ENCODE measurements at places on chromosomes 3 and 15. TPM values are rescaled to one million over a fixed set of nuclear protein-coding genes. Genes with fewer than 3 reads are reported as not detected.

- no peak for DNase-seq
These were observed 889.8 kb upstream of the NR2F2 start for GRCh38 chr15:95440712-95441111.

DNA sequence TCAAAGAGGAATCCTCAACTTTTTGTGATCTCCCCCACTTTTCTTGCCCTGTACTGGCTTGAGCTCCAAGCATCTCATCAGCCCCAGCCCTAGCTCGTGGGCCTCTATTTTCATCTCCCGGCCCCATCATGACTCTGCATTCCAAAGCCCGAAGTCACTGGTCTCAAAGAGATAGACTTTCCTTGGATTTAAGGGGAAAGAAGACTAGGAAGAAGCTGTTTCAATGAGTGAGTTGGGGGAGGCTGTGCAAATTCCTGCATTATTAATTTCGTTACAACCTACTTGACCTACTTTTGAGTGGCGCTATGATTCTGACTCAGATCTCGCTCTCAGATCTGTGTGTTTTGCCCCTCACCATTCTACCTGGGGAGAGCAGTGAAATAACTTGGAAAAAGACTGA, 266.6 kb upstream of the TBL1XR1 start:
- no peak for DNase-seq

DNA sequence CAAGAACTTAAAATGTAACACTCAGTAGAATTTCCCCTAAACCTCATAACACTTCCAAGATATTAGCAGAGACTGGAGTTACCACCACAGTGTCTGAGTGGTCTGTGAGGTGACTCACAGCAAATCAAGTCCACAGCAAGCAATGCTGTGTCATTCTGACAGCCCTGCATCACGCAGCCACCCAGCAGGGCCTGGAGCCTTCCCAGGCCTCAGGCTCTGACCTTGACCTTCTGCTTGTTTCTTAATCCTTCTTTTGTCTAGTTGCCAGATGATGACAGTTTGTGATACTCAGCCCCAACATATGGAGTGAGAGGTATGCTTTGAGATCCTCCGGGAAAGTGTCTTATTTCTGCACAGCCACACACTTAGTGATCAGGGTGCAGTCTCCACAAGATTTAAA, 82.5 kb downstream of the TOP2B start:
- DNase-seq, result peak; percentile 58

- no peak for DNase-seq
These were observed 34.6 kb upstream of the PLOD2 start for GRCh38 chr3:146195605-146196004.

DNA sequence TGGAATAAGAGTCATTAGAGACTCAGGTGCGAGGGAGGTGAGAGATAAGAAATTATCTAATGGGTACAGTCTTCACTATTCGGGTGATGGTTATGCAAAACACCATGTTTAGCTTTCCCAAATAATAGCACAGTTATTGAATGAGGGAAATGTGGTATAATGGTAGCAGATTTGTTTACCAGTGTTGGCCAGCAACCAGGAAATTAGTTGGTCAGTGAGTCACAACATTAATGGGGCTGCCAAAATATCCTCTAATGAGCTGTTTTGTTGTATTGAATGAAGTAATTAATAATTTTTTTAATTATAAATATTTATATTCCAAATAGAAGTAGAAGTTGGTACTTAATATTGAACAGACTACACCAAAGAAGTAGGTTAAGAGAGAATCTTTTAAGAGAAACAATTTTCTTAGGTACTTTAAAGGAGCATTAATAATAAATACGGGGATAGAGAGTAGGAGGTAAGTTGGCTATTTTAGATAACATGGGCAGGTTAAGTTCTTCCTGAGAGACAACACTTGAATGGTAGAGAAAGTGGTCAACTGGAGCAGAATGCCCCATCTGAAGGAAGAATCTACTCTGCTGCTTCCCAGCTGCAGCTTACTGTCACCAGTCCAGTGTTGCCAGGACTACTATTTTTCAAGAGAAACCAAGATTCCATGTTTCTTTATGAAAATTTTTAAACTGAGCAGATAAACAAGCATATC, 218.8 kb downstream of the UBE2E2 start:
- DNase-seq, result no peak

GRCh38 chr3:196726788-196727675, 12.6 kb upstream of the PAK2 start:
- DNase-seq, result peak; percentile 38

DNA sequence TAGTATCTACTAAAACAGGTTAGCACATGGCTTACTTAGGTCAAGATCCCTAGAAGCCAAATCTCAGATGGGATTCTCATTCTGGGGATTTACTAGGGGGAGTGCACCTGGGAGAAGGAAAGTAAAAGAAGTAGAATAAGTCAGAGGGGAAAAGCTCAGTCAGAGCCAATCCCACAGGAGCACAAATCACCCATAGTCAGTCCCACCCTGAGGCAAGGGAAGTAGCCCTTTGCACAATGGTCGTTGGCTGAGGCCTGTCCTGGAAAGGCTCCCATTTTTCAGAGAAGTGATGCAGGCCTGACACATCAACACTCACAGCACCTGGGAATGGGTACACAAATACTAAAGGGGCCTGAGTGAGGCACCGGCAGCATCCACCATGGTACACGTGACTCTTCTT, 39.8 kb downstream of the SST start:
- DNase-seq, result no peak

The IL12A gene
- 0.88 TPM for total RNA-seq

The STAB1 gene
- total RNA-seq, result 4.6 TPM

Measured in hepatocyte (in vitro differentiated cells).